ENCODE measurements at places on chromosomes 11 and 22. TPM values are rescaled to one million over a fixed set of nuclear protein-coding genes. Genes with fewer than 3 reads are reported as not detected.

DNA sequence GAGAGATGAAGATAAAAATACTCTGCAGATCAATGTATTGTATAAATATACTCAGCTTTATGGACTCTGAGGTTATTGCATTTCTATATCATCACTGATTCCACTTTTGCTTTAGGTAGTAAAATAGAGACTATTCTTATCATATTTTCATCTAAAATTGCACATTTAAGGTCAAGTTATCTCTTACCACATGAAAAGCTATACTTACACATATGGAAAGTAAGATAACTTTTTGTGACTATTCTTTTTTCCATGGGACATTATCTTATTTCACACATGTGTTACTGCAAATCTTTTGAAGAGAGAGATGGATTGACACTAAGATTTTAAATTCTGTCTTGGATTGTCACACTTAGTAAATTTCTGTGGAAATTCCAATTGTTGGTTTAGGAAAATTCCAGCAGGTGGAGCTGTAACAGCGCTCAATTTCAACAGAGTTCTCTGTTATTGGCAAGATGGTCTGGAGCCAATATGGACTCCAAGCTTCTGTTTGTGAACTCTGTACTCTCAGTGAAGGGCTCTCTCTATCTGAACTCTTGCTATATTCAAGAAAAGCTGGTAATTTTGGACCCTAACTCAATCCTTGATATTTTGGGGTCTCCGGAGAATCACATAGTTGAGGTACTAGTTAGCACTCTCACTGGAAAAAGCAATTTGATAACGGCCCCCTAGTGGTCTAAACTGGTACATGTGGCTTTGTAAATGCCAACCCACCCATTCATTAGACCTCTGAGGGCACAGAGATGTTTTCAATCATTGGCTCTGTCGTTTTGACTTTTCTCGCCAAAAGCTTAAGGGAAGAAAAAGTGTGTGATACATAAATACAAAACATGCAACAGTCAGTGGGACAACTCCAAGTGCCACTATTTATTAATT, 429.7 kb downstream of the ETS1 start:
- no peaks in the 10 kb centered on the region for H3K4me1 ChIP-seq
- H3K36me3 ChIP-seq, result no peaks in the 10 kb centered on the region
- no peaks in the 10 kb centered on the region for H3K27me3 ChIP-seq
- DNase-seq, result peak; percentile 73

GRCh38 chr11:81005595-81005994, 1564.8 kb upstream of the TENM4 start:
- H3K27ac ChIP-seq, result no peak overlapping the region
- no peaks in the 10 kb centered on the region for H3K4me1 ChIP-seq

DNA sequence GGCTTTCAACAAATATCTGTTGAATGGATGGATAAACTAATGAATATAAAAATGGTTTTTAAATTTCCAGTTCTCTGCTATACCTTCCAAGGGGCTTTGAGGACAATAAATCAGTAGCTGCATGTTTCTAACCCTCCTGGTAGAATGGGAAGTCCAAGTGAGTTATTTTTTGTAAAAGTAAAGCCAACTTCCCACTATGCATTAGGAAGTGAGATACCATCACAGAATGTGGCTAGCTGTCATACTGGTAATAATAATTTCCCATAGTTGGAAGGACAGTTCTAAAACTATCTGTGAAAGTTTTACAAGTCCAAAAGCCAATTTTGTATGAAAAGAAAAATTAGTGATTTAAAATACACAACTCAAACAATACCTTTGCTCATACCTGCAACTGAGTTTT, 50.0 kb downstream of the TMEM123 start:
- peaks cover 33% of the 10 kb centered on the region for H3K4me1 ChIP-seq
- H3K27me3 ChIP-seq, result no peaks in the 10 kb centered on the region
- H3K4me3 ChIP-seq, result no peak overlapping the region

GRCh38 chr11:45104006-45104789, 42.2 kb upstream of the PRDM11 start:
- H3K27me3 ChIP-seq, result no peaks in the 10 kb centered on the region
- no peak overlapping the region for H3K4me3 ChIP-seq
- H3K36me3 ChIP-seq, result no peaks in the 10 kb centered on the region
- no peak overlapping the region for H3K27ac ChIP-seq

DNA sequence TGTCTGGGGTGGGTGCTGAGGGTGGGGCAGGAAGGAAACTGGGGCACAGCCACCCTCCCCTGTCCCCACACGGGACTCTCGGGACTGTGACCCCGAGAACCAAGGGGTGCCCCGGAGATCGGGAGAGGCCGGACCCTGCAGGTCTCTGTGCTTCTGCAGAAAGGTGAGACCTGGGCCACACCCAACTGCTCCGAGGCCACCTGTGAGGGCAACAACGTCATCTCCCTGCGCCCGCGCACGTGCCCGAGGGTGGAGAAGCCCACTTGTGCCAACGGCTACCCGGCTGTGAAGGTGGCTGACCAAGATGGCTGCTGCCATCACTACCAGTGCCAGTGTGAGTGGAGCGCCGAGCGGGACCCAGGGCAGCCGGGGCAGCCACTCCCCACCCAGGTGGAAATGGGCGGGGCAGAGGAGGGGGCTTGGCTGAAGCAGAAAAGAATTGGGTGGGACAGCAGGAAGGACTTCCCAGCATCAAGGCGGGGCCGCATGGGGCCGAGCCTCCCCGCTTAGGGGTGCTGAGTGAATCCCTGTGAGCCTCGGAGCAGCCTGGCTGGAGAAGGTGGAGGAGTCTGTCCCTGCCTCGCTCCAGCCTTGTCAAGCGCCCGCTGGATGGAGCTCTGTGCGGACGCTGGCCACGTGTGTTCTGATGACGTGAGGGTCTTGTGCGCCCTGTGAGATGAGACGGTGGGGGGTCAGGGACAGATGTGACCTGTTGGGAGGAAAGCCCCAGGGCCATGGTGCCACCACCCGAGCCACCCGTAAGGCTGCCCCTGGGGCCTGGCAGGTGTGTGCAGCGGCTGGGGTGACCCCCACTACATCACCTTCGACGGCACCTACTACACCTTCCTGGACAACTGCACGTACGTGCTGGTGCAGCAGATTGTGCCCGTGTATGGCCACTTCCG, 29.3 kb upstream of the MUC5B start:
- no peaks in the 10 kb centered on the region for H3K36me3 ChIP-seq
- no peak overlapping the region for H3K27ac ChIP-seq
- no peak overlapping the region for H3K4me3 ChIP-seq
- DNase-seq, result no peak

DNA sequence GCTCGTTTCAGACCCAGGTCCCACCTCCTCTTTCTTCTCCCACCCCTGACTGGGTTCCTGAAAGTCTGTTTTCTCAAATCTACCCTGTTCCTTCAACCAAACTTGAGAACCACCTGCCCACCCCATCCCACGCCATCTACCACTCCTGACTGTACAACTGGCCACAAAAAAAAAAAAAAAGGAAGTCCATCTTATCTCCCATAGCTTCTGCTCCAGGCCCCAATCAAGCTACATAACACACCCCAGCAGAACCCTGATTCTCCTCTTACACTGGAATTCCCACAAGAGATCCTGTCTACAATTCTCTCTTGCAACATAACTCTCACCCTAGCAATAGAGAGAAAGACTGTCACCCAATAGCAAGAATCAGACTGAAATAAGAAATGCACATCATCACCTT, 39.2 kb upstream of the CHST1 start:
- H3K36me3 ChIP-seq, result no peaks in the 10 kb centered on the region
- H3K27me3 ChIP-seq, result no peaks in the 10 kb centered on the region
- DNase-seq, result no peak
- no peaks in the 10 kb centered on the region for H3K4me1 ChIP-seq
- H3K27ac ChIP-seq, result no peak overlapping the region
- H3K4me3 ChIP-seq, result no peak overlapping the region

The GAL gene
- total RNA-seq, result 2.0 TPM

The MS4A1 gene
- 1.2 TPM for total RNA-seq

The CASP1 gene
- total RNA-seq, result 36.2 TPM

The UBQLNL gene
- total RNA-seq, result not detected

The CCDC15 gene
- 3.7 TPM for total RNA-seq

The BACE1 gene
- total RNA-seq, result 2.9 TPM

The CECR2 gene
- not detected for total RNA-seq
